ENCODE measurements at places on chromosomes 3 and 15. TPM values are rescaled to one million over a fixed set of nuclear protein-coding genes. Genes with fewer than 3 reads are reported as not detected.

Gene CIB1
- total RNA-seq = 118 TPM

Gene C15orf39
- total RNA-seq = 65.0 TPM

Gene TMEM108
- not detected for total RNA-seq

Gene DNASE1L3
- not detected for total RNA-seq

Gene CELF6
- total RNA-seq = 0.18 TPM

Gene LMLN
- 2.3 TPM for total RNA-seq

Gene KCNH8
- total RNA-seq = not detected

Gene SLC35G2
- 0.80 TPM for total RNA-seq

Gene ALDH1A3
- not detected for total RNA-seq

Gene PRTG
- total RNA-seq = not detected

Gene HYAL1
- total RNA-seq = 0.35 TPM

Gene AADAC
- not detected for total RNA-seq

Gene CX3CR1
- total RNA-seq = 5.5 TPM

Gene EXOSC7
- total RNA-seq = 38.0 TPM

Gene CLPX
- total RNA-seq = 48.5 TPM

Gene SEMA7A
- 3.8 TPM for total RNA-seq

Gene LYZL4
- total RNA-seq = not detected

Gene RARB
- total RNA-seq = not detected

Gene ZNF385D
- total RNA-seq = not detected

Gene CACNA1D
- total RNA-seq = 3.2 TPM

Gene SPTBN5
- total RNA-seq = 1.6 TPM

Gene CLDN1
- total RNA-seq = not detected

All from activated CD4-positive, alpha-beta memory T cell treated with anti-CD3 and anti-CD28 coated beads, Interleukin-2, amount 10 ng/mL, durations not matched to agents 7 days and 5 days (primary cell).